Ecto neural progenitor cell (in vitro differentiated cells): ENCODE measurements at places on chromosomes 7 and 10.

DNA sequence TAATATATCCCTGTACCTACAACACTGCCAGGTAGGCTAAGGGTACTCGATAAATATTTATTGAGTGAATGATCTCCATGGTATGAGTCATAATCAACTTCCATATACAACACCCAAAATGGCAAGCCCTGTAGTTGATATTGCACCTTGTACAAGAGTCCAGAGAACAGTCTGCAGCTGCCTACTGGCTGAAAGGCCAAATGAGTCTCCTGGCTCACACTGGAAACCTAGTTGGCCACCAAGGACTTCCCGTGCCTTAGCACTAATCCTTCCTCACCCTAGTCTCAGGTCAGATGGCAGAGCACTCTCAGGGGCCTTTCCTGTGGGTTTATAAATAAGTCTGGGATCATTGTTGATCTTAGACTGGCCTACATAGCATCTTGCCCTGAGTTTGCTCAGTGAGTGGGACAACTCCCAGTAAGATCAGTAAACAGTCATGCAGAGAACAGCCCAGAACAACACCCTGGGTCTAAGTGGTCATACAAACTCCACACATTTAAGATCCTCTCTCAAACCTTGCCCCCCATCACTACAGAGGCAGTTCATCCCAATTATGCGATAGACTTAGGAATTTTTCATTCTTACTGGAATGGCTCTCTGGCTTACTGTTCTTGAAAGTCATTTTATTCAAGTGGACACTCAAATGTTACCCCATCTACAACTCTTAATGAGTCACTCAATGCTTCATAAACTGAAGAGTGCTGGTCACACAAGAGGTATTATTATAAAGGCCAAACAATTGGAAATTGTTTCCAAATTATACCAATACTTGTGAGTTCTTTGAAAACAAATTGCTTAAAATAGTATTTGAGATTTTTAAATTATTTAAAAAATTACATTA lies 14.7 kb upstream of the SLC16A9 start:
- no peak for DNase-seq

DNA sequence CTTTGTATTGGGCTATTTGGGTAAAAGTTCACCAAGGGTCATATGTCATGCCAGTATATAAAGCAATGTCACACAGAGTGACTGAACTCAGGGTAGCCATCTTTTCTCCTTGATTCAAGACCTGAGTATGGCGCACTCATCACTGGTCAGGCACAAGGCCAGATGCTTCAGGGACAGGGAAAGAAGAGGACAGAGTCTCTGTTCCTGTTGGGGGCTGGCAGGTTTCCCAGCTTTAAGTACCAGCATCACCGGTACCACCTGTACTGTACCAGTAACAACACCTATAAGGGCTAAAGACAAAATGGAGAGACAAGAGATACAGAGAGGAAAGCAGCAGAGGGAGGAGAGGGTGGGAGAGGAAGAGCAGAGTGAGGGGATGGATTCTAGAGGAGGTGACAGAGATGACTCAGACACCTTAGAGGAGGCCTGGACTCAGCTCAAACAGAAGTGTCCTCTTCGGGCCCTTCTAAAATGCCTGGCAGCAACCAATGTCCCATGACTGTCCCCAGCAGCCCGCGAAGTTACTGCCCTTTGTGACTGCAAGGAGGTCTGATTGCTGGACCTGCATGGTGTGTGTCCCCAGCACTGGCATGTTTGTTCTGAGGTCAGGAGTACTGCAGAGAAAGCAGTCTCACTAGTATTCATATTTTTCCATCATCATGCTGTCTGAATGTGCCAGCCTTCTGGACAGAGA lies 191.3 kb downstream of the MYOF start:
- DNase-seq = no peak

GRCh38 chr10:118800920-118801319 lies 46.1 kb upstream of the CACUL1 start:
- DNase-seq = no peak

DNA sequence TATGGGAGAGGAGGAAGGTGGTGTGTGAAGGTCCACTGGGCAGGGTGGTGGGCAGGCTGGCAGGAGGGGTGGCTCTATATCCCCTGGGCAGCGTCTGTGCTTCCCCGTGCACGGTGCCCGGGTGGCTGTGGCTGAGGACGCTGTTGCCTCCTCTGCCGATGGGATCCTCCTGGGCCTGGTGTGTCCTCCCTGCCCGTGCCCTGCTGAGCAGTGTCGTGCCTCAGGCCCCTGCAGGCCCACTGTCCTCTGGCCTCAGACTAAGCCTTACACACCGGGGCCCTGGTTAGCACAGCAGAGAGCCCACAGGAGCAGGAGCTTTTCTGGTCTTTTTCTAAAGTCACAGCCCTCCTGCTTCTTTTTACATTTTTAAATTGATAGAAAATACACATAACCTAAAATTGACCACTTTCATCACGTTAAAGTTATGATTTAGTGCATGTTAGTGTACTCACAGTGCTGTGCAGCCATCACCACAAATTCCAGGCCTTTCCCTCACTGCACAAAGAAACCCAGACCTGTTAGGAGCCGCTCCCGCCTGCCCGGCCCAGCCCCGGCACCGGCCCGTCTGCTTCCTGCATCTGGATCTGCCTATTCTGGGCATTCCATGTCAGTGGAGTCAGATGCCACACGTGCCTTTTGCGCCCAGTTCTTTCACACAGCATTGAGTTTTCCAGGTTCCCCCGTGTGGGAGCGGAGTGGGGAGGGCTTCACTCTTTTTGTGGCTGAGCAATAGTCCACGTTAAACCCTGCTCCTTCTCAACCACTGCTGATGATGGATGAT lies 19.4 kb downstream of the PFKFB3 start:
- no peak for DNase-seq

DNA sequence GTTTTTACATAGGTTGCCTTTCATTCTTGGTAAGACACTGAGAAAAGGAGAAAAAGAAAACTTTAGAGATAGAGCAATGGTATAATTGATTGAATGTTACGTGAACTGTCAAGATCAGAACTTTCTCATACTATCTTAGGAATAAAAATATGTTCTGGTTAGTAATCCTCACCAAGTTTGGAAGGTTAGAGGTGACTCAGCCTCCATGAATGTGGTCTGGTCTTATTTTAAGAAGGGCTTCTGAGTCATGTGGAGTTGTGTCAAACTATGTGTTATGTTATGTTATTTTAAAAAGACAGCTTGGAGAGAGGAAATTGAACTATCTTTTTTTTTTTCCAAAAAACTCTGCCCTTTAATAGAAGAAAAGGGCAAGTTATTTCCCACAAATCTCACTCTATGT lies 458.6 kb upstream of the KLF6 start:
- DNase-seq = no peak

GRCh38 chr7:148410905-148411304 lies 179.7 kb upstream of the C7orf33 start:
- DNase-seq = no peak

- no peak for DNase-seq
These were observed 35.8 kb downstream of the FOXP2 start for GRCh38 chr7:114450431-114450830.

DNA sequence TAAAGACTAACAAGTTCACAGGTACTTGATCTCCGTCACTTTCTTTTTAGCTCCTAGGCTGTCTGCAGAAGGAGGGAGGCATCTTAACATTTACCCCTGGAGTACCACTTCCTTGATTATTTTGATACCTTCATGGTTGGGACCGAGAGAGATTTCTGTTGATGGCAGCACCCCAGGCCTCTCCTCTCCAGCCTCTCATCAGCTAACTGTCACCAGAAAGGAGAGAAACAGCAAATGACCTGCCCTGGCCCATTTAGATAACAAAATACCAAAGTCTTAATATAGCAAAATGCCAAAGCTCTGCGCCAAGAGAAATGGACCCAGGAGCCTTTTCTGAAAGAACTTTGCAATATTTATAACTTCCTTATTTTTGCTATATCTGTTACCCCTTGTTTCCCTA lies 30.0 kb upstream of the KLHL7 start:
- DNase-seq = no peak

DNA sequence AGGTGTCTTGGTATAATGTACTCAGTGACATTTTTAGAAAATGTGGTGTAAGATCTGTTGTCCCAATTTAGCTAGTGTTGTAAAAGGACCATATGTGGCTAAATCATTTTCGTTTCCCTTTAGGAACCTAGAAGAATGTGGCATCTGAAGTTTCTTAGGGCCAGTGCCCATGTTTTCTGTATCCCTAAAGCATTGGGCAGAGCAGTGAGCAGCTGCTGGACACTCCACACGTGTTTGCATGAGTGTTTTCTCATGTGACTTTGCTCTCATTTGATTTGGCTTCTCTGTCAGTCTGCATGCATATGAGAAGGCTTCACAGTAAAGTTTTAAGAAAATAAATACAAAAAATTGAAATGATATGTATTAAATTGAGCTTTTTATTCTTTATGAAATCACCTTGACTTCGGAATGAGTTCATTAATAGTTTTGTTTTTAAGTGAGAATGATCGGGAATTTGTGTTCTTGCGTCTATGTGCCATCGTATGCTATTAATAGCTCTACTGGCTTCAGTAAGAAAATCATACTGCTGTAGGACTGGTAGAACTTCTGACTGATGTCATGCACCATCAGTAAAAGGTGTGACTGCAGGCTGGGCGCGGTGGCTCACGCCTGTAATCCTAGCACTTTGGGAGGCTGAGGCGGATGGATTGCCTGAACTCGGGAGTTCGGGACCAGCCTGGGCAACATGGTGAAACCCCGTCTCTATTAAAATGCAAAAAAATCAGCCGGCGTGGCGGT lies 61.3 kb downstream of the RBM33 start:
- DNase-seq = no peak

GRCh38 chr7:149883048-149883438 lies 9.3 kb downstream of the ATP6V0E2 start:
- no peak for DNase-seq

DNA sequence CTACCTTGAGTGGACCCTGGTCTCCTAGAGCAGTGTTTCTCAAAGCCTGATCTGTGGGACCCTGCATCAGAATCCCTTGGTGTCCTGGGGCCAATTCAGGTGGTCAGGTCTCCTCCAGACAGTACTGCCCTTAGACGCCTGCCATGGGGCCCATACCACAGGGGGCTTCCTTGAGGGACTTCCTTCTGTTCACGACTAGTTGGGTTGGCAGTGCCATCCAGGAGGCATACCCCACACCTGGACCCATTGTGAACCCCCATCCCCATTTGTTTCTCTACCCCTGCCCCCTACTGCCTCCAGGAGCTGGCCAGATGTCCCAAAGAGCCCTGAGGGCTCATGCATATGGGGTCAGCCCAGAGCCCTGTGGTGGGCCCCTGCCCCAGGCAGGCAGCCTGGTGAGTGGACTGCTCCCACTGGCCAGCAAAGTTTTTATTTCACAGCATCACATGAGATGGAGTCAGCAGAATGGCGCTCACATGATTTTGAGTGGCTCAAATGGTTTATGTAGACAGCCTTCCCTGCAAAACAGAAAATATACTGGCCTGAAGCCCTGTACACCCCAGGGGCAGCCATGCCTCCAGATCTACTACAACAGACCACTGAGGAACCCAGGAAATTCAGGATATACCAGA lies 259.9 kb upstream of the ZMIZ1 start:
- DNase-seq = no peak

- DNase-seq = no peak
These were observed 24.0 kb downstream of the HABP2 start for GRCh38 chr10:113576852-113577251.

DNA sequence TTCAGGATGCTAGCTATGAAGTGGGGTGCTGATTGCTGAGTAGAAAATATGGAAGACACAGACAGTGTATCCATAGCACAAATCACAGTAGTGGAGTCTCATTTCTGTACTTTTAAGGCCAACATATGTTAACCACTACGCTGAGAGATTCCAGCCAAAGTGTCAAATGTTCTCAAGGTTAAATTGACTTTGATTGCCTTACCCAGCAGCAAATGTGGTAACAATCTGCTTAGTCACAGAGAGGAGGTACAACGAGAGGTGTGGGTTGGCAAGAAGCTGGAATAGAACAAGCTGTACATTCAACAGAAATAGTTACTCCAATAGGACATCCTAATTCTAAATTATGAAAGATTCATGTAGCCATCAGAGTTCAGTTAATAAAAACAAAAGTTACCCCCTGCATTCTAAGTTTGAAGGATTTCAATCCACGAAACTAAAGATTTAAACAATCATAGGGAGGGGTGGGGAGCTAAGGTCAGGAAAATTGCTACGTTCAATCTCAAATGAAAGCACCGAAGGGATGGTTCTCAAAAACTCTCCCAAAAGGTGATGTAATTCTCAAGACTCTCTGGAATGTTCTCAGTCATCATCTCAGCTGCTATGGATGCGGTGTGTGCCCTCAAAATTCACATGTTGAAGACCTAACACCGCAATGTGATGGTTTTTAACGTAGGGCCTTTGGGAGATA lies 137.0 kb downstream of the ETV1 start:
- DNase-seq = no peak

- no peak for DNase-seq
These were observed 153.0 kb downstream of the PLCE1 start for GRCh38 chr10:94146746-94147145.

DNA sequence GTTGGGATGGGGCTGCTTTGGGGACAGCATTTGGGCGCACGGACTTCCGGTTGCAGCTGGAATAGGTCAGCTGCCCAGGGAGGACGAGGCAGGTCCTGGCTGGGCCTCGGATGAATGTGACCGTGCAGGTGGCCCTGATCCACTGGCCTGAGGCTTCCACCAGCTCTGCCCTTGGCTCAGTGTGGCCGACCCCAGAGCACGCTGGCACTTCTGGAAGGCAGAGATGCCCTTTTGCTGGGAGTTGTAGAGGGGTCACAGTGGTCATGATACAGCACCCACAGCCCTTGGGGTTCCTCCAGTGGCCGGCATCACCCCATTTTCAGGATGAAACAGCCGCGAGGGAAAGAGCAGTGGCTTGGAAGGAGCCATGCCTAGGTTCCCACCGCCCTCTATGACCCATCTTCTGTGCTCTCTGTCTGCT lies 19.0 kb downstream of the ADCY1 start:
- peak; percentile 26 for DNase-seq

- DNase-seq = no peak
These were observed 4.9 kb upstream of the PNLIP start for GRCh38 chr10:116540814-116541213.

DNA sequence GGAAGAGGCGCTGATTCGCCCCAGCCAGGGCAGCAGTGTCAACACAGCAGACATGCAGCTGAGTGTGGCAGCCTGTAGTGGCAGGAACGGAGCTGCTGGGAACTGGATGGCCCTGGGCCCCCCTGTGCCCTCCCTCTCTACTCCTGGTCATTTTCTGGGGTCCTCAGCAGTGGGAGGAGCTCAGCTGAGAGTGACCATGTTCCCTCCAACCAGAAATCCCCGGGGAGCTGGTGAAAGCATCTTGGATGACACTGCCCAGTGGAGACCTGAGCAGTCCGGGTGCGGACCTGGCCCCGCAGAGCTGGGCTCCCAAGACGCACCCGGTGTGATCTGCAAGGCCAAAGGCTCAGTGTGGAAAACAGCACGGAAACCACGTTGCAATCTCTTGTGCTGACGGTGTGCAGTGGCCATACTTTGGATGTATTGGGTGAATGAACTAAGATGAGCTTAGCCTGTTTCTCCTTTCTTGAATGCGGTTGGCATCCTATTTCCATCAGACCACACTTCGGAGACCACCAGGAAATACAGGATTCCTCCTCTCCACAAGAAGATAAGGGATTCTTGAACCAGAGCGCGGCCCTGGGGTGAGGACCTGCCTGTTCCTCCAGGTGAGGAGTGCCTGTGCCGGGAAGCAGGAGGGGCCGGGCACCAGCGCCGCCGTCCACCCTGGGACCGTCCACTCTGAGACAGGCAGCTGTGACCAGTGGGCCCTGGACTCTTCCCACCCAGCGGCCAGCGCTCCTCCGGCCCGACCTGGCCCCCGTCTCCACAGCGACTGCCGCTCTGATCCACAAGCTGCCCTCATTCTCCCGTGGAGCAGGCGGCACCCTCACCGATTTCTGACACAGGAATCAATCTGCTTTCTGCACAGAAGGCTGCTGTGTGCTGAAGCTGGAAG lies 93.5 kb upstream of the DIP2C start:
- peak; percentile 45 for DNase-seq
